Ascending aorta (tissue), 2 donors: ENCODE measurements at places on chromosomes 3 and 15. TPM values are rescaled to one million over a fixed set of nuclear protein-coding genes. Genes with fewer than 3 reads are reported as not detected.

GRCh38 chr15:88074386-88074785 lies 182.2 kb downstream of the NTRK3 start:
- H3K36me3 ChIP-seq = no peaks in the 10 kb centered on the region
- DNase-seq = no peak
- no peaks in the 10 kb centered on the region for H3K27me3 ChIP-seq
- no peak overlapping the region for H3K4me3 ChIP-seq
- peak overlapping the region; percentile 29 for H3K27ac ChIP-seq
- peaks cover 27% of the 10 kb centered on the region for H3K4me1 ChIP-seq

DNA sequence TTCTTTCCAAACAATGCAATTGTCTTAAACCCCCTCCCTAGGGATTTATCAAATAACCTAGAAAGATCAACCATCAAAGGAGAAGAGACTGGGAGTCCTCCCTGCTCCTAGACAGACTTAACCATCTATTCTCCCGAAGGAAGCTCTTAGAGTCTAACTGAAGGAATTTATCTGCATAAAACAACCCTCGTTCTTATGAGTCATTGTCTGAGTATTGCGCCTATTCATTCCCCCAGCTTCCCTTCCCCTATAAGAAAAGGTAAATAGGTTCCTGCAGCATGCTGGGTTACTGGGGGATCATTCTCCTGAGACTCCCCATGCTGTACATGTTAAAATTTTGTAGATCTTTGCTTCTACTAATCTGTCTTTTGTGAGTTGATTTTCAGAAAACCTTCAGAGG lies 412.7 kb downstream of the OCA2 start:
- H3K36me3 ChIP-seq = no peaks in the 10 kb centered on the region
- no peaks in the 10 kb centered on the region for H3K4me1 ChIP-seq
- H3K27ac ChIP-seq = no peak overlapping the region
- no peaks in the 10 kb centered on the region for H3K27me3 ChIP-seq
- DNase-seq = no peak

TMC3 gene
- not detected for total RNA-seq

DNA sequence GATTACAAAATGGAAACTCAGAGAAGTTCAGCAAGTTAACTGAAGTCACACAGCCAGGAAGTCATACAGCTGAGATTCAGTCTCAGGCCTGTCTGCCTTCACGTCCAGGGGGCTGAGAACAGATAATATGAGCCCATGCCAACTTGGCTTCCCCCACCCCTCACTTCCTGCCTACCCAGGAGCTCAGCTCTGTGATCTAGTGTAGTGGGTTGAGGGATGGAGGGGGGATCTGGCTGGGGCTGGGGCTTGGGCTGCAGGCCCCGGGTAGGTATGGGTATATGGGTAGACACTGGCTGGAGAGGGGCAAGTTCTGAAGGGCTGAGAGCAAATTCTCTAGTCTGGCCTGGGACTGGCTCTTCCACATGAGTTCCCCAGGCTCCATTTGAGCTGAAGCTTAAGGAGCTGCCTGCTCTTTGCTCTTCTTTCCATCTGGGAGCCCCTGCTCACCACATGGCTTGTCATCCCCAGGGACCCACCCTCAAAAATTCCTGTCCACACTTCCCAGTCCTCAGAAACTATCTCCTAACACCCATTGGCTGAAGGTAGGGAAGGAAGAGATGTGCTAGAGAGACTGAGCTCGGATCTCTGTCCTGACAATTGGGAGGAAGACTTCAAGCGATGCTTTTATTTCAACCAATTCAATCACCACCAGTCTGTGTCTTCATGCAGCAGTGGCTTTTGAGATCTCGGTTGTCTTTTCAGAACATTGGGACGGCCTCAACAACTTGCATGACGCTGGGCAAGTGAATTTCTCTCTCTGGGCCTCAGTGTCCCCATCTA lies 2.0 kb downstream of the RASGRF1 start:
- no peaks in the 10 kb centered on the region for H3K36me3 ChIP-seq
- H3K27me3 ChIP-seq = peaks cover 14% of the 10 kb centered on the region
- H3K27ac ChIP-seq = no peak overlapping the region
- DNase-seq = peak; percentile 30
- H3K4me3 ChIP-seq = no peak overlapping the region
- H3K4me1 ChIP-seq = peaks cover 12% of the 10 kb centered on the region

PARP15 gene
- not detected for total RNA-seq

CYP1A2 gene
- not detected for total RNA-seq

- no peak for DNase-seq
- H3K36me3 ChIP-seq = no peaks in the 10 kb centered on the region
- no peak overlapping the region for H3K4me3 ChIP-seq
- no peaks in the 10 kb centered on the region for H3K27me3 ChIP-seq
- H3K4me1 ChIP-seq = peaks cover 13% of the 10 kb centered on the region
- H3K27ac ChIP-seq = peak overlapping the region; percentile 52
Observed at GRCh38 chr3:149449799-149450198, 24.7 kb upstream of the TM4SF4 start.

DNA sequence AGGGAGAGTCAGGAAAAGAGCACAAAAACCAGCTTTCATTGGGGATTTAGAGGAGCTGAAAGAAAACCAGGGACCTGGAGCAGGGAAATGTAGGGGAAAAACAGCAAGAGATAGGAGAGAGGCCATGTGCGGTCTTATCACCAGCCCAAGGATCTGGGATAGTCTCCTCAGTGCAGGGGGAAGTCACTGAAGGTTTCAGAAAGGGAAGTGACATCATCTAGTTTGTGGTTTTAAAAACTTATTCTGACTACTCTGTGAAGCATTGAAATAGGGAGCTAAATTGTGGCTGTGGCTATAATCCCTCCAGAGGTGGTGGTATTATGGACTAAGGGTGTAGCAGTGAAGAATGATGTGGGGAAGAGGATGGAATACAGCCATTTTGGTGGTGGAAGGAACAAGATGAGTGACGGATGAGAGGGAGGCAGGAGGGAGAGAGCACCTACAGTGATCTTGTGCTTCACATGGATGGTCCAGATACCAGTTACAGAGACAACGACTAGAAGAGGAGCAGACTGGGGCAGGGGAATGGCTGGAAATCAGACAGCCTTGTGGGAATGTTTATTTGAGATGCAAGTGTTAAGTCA lies 72.7 kb downstream of the HMG20A start:
- peak overlapping the region; percentile 7 for H3K27ac ChIP-seq
- H3K4me1 ChIP-seq = peaks cover 25% of the 10 kb centered on the region
- no peak for DNase-seq
- H3K36me3 ChIP-seq = no peaks in the 10 kb centered on the region
- no peaks in the 10 kb centered on the region for H3K27me3 ChIP-seq

SMCO1 gene
- total RNA-seq = not detected

GRCh38 chr3:65955792-65956477 lies 82.8 kb downstream of the MAGI1 start:
- H3K27me3 ChIP-seq = no peaks in the 10 kb centered on the region
- peak overlapping the region; percentile 74 for H3K27ac ChIP-seq
- DNase-seq = no peak
- no peaks in the 10 kb centered on the region for H3K36me3 ChIP-seq
- no peak overlapping the region for H3K4me3 ChIP-seq
- peaks cover 29% of the 10 kb centered on the region for H3K4me1 ChIP-seq

RMDN3 gene
- total RNA-seq = 6.0 TPM

GRCh38 chr3:32138545-32139104 lies 32.2 kb downstream of the GPD1L start:
- DNase-seq = no peak
- no peaks in the 10 kb centered on the region for H3K4me1 ChIP-seq
- H3K27ac ChIP-seq = no peak overlapping the region

GRCh38 chr3:4387210-4388204 lies 79.6 kb downstream of the SUMF1 start:
- no peak overlapping the region for H3K4me3 ChIP-seq
- no peak for DNase-seq
- H3K27ac ChIP-seq = no peak overlapping the region
- no peaks in the 10 kb centered on the region for H3K4me1 ChIP-seq
- no peaks in the 10 kb centered on the region for H3K27me3 ChIP-seq

BMF gene
- 2.2 TPM for total RNA-seq
